ENCODE measurements at places on chromosomes 1 and 21.

DNA sequence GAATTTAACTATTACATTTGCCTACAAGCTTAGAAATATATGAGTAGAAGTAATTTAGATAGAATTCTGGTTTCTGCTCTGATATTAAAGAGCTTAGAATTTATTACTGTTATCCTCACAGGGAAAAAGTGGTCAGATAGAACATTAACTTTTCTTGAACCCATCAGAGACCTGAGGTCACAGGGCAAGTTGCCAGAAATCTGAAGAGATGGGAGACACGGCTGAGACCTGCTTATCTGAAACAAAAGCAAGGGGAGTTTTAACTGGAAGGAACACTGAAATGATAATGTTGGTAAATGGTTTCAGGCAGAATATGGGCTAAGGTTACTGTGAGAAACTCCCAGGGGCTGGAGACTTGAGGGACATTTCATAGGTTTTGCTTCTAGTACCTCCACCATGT is 28.0 kb upstream of the USP25 start:
- DNase-seq = no peak

DNA sequence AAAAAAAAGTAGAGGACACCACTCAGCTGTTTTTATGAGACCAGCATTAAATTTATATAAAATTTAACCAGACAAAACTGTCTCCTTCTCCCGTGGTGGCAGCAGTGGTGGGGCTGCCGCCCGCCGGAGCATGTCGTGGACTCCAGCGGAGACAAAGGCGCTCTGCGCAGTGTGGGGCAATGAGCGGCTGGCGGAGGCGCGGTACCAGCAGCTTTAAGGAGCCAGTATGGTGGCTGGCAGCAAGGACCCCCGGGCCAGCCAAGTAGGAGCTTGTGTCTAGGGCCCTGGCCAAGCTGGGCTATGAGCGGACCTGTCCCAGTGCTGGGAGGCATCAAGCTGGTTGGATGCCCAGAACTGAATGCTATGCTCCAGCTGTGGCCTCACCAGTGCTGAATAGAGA is 2102.9 kb downstream of the NCAM2 start:
- no peak for DNase-seq

DNA sequence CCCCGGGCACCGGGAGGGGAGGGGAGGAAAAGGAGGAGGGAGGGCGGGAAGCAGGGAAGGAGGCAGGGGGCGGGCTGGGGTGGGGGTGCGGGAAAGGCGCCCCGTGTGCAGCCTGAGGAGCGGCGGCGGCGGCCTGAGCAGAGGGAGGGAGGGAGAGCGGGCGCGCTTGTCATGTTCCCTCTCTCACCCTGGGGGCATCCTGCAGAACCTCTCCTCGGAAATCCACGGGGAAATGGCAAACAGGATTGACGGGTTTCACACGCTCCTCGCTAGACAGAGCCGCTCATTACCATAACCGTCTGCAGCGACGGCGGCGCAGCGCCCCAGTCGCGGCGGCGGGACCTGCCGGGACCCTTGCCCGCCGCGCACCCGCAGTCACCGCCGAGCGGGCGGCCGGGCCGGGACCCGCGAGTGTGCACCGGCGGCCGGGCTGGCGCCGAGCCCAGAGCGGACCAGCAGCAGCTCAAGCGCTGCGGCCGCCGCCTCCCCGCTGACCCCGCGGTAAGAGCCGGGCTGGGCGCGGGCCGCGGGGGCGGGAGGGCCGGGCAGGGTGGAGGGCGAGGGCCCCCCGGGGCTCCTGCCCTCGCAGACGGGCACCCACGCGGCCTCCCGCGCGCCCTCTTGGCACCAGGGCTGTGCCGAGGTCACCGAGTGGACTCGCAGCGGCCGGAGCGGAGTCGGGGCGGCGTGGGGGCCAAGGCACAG is at the start of gene SERTAD4:
Gene SERTAD4 (plus strand): TSS at position 286 of the 705 bp plus-strand sequence. CDS start 5,165 bp downstream, outside the sequence.
- DNase-seq = peak; percentile 55

- DNase-seq = no peak
Measured at GRCh38 chr1:170078610-170079189, 4.2 kb upstream of the KIFAP3 start.

- DNase-seq = no peak
Measured at GRCh38 chr21:19523746-19524145, 1120.2 kb upstream of the TMPRSS15 start.

GRCh38 chr1:202007805-202008489 is 2.4 kb upstream of the ELF3 start:
- peak; percentile 40 for DNase-seq

- DNase-seq = no peak
Measured at GRCh38 chr1:212952641-212952976, 2.3 kb downstream of the VASH2 start.

DNA sequence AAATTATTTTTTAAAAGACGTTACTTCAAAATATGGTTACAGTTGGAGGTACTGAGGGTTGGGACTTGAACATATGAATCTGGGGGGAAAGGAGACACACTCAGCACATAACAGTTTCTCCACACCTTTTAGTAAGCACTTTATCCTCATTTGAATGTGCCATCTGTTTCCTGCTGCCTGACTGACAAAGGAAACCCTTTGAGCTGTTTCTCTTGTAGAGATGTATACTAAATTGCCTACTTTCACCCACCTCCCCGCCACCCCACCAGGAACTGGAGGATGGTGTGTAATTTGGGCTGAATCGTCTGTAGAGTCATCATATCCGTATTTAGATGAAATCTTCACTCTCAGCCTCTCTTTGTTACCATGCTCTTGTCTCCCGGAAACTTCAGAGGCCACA is 108.1 kb downstream of the KAZN start:
- no peak for DNase-seq

GRCh38 chr1:119565131-119565772 is 58.2 kb downstream of the HSD3B1 start:
- no peak for DNase-seq

- no peak for DNase-seq
Measured at GRCh38 chr1:10014016-10014415, 17.0 kb downstream of the RBP7 start.

DNA sequence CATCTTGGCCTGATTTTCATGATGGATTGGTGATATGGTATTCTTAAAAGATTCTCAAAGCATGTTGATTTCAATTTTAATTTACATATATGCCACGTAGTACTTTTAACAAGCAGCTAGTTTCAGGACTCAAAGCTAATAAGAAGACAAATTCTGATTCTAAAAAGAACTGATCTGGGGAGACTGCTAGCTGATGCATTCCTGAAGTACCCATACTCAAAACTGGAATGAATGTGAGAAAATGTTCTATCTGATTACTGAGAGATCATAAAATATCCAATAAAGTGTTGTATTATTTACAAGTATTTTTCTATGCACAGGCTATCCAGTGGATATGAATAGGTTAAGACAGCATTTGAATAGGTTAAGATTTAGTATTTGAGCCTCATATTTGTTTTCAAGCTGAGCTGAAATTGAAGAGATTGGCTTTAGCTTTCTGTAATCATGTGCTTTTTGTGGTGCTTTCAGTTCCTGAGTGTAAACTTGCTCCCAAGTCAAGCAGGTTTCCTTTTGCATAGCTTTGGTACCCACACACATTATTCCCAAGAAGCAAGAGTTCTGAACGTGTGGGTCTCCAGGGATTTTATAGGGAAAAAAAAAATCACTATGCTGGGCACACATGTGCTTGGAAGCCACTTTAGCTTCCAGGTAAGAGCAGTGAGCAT is 114.1 kb downstream of the VPS13D start:
- DNase-seq = no peak

DNA sequence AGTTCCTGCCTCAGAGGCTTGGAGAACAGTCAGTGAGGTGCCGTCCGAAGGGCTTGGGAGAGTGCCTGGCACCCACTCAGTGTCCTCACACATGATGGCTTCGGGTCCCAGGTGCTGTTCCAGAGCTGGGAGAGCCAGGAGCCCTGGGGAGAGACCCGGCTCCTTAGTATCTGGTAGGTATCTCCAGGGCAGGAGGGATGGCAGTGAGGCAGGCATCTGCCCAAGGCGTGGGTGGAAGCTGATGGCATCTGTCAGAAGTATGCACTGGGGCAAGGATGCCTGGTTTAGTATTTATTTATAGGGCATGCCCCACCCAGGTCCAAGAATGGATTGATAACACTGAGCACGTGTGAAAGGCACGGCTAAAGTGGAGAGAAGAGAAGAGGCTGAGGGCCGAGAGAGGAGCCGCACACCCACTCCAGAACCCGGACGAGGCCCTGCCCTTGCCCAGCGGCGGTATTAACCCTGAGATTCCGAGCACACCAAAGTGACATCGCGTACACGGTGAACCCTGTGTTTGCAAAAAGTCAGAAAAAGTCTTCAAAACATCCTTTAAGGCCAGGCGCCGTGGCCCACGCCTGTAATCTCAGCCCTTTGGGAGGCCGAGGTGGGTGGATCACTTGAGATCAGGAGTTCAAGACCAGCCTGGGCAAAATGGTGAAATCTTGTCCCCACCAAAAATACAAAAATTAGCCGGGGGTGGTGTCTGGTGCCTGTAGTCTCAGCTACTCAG is 2.4 kb downstream of the TP73 start:
- DNase-seq = no peak

DNA sequence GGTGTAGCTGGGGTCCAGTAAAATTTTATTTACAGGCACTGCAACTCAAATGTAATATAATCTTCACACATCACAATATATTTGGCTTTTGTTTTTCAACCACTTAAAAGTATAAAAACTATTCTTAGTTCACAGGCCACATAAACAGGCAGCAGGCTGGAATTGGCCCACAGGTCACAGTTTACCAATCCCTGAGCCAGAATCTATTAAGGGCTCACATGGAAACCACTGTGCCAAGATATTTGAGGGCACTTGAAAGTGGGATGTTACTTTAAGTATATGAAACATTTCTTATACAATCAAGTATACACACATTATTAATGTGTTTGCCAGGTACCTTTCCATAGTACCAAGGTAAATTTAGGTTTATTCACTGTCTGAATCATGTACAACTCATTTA is 71.9 kb upstream of the PRDX6 start:
- no peak for DNase-seq

- no peak for DNase-seq
Measured at GRCh38 chr1:229152311-229152710, 118.6 kb upstream of the RAB4A start.

- no peak for DNase-seq
Measured at GRCh38 chr21:16676391-16676790, 836.5 kb upstream of the CXADR start.

DNA sequence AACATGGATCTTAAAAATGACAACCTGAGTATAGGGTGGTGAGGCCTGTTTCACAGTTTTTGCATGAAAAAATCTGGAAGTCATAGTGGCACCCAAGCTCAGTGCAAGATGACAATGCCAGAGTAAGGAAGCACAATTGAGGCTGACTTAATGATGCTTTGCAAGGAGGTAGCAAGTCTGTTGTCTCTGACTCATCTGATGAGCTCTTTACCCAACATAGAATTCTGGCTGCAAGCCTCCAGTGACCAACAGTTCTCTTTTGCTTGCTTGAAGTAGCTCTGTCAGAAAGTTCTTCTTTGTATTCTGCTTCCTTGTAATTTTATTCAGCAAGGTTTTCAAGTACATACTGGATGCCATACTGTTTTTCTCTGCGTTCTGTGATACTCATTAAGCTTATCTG is 117.1 kb downstream of the FOXD2 start:
- no peak for DNase-seq

DNA sequence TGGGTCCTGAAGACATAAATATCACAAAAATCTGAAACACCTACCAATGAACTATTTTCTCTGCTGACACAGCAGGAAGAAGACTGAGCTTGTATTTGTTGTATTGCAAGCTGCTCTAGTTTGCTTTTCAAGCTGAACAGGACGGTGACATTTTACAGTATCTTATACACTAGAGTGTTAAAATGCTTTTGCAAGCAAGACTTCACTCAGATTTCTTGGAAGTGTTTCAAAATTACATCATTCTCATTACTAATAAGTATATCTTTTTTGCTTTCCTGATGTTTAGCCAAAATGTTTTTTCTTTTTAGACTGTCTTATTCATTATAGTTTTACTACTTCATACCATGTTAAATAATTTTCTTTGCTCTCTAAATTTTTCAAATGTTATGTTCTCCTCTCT is 427.1 kb upstream of the CXADR start:
- no peak for DNase-seq

GRCh38 chr21:34997294-34997693 is 51.8 kb downstream of the RUNX1 start:
- DNase-seq = no peak

DNA sequence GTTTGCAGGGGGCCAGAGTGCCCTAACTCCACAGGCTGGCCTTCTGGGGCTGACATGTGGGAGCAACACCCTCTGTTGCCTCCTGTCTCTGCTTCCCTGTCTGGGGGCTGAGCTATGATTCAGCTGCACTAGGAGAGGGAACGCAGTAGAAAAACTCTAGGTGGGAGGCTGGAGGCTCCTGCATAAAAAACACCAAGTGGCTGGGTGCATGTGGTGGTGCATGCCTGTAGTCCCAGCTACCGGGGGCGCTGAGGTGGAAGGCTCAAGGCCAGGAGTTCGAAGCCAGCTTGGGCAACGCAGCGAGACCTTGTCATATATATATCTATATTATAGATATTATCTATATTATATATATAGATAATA is 5.6 kb downstream of the KIF17 start:
- no peak for DNase-seq

DNA sequence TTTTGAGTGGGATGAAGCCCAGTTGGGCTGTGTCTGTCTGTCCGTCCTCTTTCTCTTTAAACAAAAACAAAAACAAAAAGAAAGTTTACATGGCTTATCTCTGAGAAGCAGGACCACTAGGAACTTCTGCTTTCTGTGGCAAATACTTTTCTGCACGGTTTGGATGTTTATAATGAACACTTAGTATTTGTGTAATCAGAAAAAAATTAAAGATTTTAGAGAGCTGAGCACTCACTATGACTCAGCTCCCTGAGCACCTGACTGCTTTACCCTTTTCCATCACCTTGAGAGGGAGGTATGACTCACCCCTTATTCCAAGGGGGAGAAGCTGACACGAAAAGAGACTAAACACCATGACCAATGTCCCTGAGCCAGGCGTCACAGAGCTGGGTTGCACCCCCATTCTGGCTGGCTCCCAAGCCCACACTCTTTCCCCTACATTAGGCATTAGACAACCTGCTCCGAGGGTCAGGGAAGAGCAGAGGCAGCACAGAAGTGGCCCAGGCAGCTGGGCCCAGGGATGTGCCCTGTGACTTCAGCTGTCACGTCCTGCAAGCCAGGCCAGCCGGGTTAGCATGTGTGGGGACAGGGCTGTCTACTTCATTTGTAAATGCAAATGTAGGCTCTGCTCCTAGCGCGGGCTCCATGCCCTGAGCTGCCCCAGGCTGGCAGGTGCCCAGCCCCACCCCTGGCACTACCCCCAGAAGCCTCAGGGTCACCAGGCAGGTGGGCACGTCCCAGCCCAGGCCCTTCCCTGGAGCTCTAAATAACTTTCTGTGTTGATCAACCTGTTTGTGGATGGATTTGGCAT is 30.4 kb downstream of the RAP1GAP start:
- peak; percentile 23 for DNase-seq

DNA sequence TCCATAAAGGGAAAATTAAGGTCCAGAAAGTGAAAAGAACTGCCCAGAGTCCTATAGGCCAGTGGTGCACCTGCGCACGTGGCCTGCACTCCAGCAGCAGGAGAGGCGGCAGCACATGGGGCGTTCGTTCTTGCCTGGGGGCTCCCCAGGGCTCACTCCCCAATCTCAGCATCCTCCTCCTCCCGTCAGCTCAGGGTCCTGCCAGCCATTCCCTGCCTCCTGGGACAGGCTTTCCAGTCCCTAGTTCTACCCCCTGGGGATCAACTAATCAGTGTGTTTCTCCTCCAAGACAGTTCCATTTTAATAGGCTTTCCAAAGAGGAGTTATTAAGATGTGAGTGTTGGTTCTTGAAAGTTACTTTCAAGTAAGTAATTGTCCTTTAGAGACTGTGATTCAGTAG is 1.2 kb upstream of the A3GALT2 start:
- no peak for DNase-seq
